Amniotic stem cell (primary cell): ENCODE measurements at places on chromosomes 3 and 15.

DNA sequence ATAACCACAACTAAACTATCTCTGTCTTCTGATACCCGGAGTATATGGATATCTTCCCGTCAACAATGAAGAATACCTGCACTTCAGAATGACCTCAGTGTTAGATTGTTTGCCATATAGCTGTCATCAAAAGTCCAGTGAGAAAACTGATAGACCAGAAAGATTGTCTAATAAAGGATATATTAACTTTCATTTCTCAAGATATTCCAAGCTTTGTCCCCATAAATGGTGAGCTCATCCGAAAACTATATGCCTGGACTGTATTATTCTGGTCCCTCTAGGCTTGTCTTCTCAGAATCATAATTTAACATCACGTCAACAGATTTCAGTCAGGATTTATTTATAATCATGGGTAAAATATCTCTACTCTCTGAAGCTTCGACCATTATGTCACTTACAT lies 100.5 kb downstream of the ATP8B4 start:
- no peak for DNase-seq

DNA sequence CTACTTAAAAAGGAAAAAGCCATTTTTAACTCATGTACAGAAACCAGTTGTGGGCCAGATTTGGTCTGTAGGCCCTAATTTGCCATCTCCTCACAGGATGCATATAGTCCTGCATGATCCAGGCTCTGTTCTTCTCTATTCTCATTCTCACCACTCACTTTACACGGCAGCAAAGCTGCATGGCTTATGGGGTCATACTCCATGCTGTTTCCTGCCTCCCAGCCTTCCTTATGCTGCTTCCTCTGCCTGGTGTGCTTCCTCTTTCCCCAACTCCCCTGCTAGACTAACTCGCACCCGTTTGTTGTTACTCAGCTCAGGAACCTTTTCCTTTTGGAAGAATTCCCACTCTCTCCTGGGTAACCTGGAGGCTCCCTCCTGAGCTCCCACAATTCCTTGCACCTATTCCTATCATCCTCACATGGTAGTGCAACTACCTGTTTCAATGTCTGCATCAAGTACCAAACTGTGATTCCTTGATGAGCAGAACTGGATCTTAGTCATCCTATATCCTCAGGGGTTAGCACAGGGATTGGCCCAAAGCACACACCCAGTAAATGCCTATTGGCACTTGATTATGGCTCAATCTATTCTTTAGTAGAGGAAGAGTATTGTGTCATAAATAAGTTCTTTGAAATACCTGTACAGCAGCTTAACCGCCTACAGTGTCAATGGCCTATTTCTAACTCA lies 172.1 kb upstream of the MITF start:
- DNase-seq, result no peak

- no peak for DNase-seq
Observed at GRCh38 chr15:40633178-40633577, 39.1 kb downstream of the KNL1 start.

DNA sequence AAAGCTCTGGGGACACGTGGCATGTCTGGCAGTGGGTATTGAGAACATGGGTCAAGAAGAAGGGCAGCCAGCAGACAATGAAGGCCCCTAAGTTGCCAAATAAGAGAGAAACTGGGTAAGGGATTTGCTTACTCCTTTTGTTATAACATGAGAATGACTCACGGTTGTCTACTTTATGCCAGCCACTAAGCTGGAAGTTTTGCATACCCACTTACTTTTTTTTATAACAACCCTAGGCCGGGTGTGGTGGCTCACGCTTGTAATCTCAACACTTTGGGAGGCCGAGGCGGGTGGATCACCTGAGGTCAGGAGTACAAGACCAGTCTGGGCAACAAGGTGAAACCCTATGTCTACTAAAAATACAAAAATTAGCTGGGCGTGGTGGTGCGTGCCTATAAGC lies 50.0 kb downstream of the DRD3 start:
- no peak for DNase-seq
